Hematopoietic multipotent progenitor cell treated with erythropoietin and hydrocortisone succinate and interleukin-3 and kit ligand, for 4 days (in vitro differentiated cells): ENCODE measurements at places on chromosomes 7 and 10.

DNA sequence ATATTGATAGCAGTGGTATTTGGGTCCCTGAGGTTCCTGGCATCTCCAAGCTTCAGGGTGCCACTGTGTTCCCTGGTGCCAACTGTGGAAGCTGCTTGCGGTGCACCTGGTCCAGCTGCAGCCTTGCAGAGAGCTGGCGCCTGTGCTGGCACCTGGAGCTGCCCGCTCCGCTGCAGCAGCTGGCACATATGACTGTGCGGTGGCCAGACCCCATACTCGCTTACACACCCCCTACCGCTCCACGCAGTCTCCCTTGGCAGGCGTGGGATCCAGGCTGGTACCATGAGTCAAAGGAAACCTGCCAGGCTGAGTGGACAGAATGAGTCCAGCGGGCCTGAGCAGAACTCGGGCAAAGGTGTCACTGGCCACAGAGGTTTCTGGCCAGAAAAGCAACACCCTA is 89.9 kb upstream of the JAZF1 start:
- no peak for DNase-seq

DNA sequence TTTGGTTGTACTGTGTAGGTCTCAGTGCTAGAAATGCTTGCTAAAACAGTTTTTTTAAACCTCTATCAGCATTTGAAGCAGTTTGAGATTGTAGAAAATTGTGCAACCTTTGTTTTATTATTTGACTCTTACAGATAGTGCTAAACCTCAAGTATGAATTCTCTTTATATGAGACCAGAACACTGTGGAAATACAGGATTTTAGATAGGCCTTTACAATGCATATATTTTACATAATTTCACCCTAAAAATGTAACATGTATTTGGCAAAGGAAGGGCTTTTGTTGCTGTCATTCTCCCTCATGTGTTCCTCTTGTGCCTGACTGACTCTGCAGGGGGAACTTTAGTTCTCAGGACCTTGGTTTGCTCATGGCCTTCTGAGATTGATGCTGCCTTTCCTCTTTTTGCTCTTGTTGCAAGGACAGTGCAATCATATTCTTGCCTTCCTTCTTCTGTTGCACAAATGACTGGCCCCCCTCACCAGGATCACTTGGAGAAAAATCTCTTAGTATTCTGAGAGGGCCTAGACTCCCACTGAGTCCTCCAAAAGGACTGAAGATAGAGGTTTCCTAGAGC is 188.7 kb downstream of the PPP1R9A start:
- DNase-seq, result no peak

GRCh38 chr10:84329196-84329611 is 815 bp downstream of the CCSER2 start:
- peak; percentile 58 for DNase-seq

DNA sequence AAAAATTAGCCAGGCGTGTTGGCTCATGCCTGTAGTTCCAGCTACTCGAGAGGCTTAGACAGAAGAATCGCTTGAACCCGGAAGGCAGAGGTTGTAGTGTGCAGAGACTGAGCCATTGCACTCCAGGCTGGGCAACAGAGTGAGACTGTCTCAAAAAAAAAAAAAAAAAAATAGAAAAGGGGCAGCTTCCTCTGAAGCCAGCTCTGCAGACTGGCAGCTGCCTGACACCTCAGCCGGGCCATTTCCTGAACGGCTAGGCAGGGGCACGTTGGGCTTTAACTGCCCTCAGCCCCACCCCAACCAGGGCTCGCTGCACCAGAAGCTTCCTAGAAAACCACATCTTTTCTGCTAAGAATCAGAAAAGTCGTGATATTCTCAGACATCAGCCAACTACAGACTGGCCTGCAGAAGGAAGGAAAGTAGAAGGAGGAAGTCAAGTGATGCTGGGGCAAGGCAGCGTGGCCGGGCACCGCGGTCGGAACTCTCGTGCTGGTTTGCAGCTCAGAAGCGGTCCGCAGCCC is 38.0 kb downstream of the PRKAG2 start:
- peak; percentile 91 for DNase-seq

DNA sequence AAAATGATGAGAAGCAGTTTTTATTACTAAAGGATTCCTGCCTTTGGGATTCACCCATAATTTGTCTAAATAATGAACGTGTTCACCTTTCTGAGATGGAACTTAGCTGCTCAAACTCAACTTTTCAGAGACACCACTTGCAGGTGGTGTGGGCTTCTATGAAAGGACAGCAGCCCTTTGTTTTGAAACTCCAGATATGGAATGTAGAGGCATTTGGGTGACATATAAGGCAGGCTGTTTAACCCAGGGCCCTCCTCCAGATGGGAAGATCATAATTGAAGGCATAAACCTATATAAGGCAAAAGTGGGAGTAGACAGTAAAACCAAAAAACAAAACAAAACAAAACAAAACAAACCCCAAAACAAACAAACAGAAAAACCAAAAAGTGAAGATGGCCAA is 11.9 kb upstream of the HUS1 start:
- peak; percentile 17 for DNase-seq

DNA sequence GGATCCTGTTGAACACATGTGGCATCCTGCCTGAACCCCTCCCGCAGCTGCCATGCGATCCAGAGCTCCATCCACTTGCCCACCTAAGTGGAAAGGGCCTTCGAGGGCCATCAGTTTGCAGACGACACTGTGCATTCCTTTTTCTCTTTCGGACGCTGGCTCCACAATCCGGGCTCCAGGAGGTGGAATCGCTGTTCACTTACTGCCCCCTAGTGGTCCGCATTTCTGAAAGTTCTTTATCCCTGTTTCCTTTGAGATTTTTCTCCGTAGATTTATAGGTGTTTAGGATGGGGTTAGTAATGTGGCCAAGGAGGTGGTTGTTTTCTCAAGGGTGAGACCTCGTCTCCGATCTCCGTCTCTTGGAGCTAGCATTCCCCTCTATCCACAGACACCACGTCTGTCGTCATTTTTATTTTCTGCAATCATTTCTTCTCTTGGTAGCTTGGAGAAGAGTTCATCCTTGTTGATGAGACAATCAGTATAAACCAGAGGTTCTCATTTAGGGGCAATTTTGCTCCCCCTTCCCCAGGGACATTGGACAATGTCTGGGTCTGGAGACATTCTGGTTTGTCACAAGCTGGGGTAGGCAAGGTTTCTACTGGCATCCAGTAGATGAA is 204.6 kb downstream of the ARHGAP21 start:
- DNase-seq, result peak; percentile 68

- no peak for DNase-seq
Observed at GRCh38 chr7:20270867-20271266, 53.7 kb upstream of the MACC1 start.

DNA sequence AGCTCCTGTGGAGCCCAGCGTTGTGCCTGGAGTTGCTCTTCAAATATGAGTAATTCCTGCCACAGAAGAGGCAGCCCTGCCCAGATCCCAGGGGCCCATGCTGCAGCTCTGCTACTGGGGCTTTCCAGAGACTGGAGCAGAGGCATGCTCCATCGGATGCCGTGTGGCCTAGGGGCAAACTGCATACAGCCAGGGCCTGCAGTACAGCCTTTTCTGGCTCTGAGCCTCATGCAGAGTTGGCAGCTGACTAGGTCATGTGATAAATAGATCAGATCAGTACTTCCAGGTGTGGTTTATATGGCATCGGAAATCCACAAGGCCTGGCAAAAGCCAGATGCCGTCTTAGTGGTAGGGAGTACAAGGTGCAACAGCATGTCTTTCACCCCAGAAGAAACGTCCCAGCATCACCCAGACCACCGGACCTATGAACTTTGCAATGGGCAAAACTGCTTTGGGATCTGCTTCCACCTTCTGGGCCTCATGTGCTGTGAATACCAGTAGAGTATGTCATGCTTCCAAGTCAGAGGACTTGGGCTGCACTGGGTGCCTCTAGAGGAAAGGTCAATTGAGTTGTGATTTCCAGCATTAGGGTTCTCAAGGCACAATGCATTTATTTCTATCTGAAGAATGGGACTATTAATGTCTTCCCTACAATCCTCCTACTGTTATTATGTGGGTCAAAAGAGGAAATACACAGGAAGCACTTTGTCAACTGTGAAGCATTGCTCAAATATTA is 250.7 kb upstream of the ZNF32 start:
- peak; percentile 15 for DNase-seq

DNA sequence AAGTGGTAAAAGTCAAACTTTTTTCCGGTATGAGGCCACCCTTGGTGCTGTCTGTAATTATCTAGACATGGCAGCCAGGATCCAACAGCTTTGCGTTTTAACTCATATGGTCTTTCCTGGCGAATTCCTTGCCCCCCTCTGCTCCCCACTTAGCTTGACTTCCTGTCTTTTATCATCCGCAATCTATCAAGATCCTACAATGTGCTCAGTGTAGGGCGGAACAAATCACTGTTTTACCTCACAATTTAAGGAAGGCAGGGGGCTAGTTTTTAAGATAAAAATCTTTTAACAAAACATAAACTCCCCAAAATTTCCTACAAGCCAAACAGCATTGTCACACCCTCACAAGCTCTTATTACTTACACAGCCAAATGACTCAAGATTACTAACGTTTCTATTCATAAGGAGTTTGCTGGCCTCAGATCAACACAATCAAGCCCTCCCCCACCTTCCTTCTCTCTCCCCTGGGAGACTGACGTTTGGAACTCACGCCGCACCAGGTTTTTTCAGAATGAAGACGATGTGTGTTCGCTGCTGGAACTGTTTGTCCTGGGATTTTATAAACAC is 1.3 kb upstream of the CDK14 start:
- DNase-seq, result peak; percentile 35

- DNase-seq, result no peak
Observed at GRCh38 chr10:33815776-33816175, 481.3 kb upstream of the NRP1 start.

DNA sequence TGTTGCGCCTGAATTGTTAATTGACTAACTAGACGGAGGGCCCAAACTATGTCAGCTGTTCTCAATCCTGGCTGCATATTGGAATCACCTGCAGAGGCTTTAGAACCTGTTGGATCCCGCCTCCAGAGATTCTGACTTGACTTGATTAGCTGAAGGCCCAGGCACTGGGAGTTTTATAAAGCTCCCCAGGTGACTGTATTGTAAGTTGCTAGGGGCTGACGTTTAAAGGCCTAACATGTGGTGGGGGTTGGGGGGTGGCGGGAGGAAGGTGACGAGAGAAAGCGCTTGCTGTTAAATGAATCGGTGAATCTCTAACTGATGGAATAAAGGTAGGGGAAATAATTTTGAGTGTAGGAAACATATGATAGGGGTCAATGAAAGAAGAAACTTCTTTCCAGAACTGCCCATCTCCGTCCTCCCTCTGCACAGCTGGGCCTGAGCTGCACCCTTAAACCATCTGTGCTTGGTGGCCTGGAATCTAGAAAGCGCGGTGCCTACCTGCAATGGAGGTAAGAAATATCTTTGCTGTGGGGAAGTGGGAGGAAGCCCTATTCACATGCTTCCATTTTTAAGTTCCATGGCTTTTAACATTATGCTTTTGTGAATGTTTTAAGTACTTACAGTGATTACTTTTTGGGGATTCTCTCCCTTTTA is 225.0 kb upstream of the FAM3C start:
- no peak for DNase-seq

GRCh38 chr10:807958-808353 is 118.5 kb upstream of the DIP2C start:
- no peak for DNase-seq

- peak; percentile 14 for DNase-seq
Observed at GRCh38 chr10:29828956-29829355, 194.2 kb upstream of the SVIL start.

DNA sequence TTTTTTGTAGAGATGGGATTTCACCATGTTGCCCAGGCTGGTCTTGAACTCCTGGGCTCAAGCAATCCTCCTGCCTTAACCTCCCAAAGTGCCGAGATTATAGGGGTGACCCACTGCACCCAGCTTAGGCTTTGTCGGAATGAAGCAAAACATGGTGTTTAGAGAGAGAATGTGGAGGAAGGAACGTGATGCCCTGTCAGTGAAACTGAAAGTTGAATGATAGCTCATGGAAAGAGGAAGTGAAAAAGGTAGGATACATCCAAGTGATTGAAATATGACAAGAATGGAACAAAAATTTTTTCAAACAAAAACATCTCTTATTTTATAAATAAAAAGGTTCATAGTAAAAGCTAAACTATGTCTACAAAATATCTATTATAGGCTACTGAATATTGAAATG is 5.9 kb downstream of the AKAP9 start:
- DNase-seq, result peak; percentile 42

DNA sequence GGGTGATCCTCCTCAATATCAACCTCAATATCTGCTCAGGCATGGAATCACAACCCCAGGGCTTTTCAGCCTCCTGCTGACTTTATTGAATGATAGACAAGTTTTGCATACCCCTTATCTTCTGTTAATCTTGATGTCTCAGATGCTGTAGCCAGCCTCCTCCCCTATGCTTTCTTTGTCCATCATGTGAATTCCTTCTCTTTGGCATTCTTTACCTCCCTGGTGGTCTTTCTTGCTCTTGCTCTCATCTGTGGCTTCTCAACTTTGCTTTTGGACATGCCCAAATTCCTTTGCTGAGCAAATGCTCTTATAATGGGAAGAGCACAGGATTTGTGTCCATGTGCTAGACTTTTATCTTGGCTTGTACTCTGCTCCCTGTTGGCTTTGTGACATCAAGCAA is 73.4 kb upstream of the FAM13C start:
- no peak for DNase-seq

DNA sequence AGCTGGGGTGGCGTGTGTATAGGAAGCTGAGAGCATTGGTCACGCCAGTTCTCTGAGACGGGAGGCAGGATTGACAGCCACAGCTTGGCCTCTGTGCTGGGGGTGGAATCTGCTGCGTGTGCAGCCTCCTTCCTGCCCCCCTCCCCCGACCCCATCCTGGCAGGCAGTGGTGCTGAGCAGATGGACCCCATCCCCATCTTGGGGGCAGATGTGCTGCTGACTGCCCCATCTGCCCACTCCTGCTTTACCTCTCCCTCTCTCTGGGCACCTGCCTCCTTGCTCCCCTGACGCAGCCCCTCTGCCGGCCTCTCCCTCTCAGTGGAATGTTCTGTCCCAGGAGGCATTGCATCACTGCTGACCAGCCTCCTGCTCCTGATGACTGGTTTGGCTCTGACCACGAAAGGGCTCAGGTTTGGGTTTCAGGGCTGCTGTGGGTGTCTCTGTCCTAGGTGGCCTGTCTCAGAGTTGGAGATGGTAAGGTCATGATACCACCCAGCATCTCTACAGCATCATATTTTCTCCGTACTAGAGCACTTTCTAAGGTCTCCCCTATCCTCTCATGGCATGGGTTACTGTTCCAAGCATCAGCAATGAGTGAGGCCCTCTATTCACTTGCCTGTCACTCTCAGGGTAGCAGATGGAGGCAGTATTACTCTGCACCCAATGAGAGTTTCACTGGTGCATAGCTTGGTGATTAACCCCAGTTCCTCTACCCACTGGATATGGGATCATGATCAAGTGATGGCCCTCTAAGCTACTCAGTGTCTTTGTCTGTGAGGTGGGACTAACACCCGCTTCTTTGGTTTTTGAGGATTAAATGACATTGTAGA is 81.9 kb downstream of the RBM20 start:
- no peak for DNase-seq

GRCh38 chr7:22452142-22452959 is 47.6 kb downstream of the STEAP1B start:
- DNase-seq, result peak; percentile 70
